ENCODE measurements at places on chromosomes 3 and 15. TPM values are rescaled to one million over a fixed set of nuclear protein-coding genes. Genes with fewer than 3 reads are reported as not detected.

DNA sequence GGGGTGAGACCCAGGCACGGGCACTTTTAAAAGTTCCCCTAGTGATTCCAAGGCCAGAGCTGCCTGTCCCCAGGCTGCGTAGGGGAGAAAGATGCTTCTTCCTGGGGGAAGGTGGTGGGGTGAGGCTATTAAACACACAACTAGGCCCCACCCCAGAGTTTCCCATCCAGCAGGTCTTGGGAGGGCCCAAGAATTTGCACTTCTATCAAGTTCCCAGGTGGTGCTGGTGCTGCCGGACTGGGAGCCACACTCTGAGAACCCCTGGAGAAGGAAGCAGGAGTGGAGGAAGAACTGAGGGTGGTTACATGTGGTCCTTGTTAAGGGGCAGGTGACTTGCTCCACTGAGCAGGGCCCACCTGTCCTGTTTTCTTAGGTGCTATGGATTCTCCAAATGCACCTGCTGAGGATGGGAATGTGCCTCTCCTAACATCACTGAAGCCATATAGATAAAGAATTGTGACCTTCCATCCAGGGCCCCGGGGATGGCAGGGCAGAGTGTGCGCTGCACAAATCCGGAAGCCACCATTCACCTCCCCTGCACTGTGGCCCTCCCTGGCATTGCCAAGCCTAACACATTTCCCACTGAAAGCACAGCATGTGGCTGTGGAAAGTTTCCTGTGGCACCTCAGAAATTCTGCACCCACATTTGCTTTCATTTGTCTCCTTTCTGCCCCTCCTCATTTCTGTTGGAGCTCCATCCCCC is 111.5 kb upstream of the MEF2A start:
- DNase-seq, result no peak

Gene ARHGEF26
- 4.8 TPM for total RNA-seq

Gene MUC4
- 0.19 TPM for total RNA-seq

DNA sequence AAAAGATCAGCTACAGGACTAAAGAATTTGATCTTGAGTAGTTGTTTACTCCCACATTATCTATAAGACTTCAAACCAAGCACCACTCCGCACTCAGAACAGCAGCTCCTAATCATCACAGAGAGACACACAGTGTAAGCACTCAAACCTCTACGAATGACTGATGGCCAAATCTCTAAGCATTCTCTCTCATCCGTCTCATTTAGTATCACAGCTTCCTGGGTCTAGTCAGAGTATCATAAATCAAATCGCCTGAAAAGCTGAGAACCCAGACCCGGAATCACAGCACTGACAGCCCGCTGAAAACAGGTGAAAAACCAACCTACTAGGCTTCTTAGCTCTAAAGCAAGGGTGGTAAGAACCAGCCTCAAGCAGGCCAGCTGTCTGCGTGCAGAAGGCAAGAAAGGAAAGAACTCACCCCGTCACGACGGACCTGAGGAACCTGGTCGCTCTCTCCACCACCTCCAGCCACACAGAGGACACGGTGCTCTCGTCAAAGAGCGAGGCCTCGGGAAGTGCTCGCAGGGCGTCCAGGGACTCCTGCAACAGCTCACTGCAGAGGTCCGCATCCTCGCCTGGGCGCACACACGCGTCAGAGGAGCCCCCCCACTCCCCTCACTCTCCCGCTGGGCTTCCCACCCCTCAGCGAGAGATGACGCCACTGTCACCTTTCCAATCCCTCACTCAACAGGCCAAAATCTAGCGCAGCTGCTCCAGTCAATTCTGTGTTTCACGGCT is 47.9 kb downstream of the HERC2 start:
- DNase-seq, result peak; percentile 44

Gene SYNPR
- not detected for total RNA-seq

Gene RYR3
- 10.5 TPM for total RNA-seq

Gene TRIM71
- total RNA-seq, result 1.2 TPM

DNA sequence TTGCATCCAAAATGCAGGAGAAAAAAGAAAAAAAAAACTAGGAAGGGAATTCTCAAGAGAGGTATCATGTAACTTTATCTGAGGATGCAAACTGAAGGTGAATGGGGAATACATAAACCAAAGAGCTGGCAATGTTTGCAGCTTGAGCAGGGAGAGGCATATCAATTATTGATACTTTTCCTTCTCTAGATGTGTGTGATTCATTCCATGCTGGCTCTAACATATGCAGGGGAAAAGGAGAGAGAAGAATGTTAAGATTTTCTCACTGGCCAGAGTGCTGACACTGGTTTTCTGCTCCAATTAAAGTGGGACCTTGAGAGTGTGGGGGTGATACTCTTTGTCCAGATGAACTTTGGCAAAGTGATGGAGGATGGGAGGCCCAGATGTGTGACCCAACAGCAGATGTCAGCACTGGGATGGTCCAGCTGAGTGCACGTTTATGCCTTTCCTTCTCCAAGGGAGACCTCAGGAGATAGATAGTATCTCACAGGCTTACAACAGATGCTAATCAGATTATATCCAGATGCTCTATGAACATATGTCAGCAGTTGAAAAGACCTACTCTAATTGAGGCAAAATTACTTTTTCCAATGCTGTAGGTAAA is 50.0 kb upstream of the PSMD6 start:
- DNase-seq, result no peak

- DNase-seq, result peak; percentile 91
These were observed 3.9 kb upstream of the RNU6-1 start for GRCh38 chr15:67843571-67844387.

GRCh38 chr3:134199240-134199639 is 51.4 kb downstream of the RYK start:
- DNase-seq, result no peak

DNA sequence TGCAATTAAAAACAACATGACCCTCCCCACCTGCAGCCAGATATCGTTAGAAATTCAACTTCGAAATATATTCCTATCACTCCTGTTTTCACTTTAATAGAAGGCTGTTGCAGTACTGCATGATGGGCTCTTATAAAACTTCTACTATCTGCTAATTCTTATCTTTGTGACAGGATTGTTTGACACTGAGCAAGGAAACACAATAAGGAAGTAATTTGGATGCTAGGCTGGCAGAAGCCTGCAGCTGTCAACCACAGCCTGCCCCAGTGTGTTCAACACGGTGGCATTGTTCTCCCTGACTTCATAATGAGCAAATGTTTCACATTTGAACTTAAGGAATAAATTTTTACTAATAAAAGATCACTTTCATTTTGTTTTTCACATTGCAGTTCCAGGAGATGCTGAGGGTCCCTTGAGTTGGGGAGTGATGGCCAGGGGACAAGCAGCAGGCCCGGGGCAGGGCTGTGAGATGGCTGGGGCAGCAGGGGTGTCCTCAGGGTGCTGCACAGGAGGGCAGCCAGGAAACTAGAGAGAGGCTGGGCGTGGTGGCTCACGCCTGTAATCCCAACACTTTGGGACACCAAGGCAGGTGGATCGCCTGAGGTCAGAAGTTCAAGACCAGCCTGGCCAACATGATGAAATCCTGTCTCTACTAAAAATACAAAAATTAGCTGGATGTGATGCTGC is 64.8 kb upstream of the SEC61A1 start:
- DNase-seq, result no peak

GRCh38 chr15:81454024-81454423 is 80.0 kb upstream of the TMC3 start:
- no peak for DNase-seq

GRCh38 chr3:161915418-161915750 is 418.8 kb downstream of the OTOL1 start:
- DNase-seq, result no peak

Gene CTXN2
- total RNA-seq, result 0.06 TPM

DNA sequence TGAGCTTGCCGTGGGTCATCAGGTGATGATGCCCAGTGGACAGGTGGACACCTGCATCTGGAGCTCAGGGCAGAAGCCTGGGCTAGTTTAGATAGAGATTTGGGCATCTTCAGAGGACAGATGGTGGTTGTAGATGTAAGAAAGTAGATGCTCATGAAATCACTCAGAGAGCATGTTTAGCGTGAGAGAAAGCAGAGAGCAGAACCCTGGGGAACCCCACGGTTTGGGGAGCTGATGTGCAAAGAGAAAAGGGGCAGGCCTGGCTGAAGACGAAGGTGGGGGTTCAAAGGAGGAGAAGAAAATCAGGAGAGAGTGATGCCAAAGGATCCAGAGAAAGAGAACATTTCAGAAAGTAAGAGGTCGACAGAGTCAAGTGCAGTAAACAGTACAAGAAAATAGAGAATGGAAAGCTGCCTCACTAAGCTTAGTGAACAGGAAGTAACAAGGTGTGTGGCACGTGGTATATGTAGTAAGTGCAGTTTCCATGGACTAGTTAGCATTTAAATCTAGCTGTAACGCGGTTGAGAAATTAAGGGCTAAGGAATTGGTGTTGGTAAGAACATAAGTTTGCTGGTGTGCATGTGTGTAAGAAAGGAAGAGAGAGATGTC is 13.5 kb downstream of the TIGIT start:
- DNase-seq, result no peak

GRCh38 chr15:73784291-73784690 is 31.1 kb upstream of the INSYN1 start:
- DNase-seq, result no peak

DNA sequence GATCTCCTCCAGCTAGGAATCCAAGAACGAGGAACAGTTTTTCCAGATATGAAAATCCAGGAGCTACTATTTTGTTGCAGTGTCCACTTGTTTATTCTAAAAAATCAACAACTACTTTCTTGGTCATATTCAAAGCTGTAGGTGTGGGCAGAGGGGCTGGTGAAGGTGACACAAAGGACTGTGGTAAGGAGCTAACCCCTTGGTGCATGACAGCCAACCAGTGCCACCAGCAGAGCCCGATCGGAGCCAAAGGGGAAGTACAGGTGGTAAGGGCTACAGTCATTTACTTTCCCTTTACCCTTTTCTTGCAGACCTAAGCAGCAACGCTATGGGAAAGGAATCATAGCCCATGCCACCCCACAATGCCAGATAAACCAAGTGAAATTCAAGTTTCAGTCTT is 30.7 kb downstream of the PLA1A start:
- DNase-seq, result no peak

DNA sequence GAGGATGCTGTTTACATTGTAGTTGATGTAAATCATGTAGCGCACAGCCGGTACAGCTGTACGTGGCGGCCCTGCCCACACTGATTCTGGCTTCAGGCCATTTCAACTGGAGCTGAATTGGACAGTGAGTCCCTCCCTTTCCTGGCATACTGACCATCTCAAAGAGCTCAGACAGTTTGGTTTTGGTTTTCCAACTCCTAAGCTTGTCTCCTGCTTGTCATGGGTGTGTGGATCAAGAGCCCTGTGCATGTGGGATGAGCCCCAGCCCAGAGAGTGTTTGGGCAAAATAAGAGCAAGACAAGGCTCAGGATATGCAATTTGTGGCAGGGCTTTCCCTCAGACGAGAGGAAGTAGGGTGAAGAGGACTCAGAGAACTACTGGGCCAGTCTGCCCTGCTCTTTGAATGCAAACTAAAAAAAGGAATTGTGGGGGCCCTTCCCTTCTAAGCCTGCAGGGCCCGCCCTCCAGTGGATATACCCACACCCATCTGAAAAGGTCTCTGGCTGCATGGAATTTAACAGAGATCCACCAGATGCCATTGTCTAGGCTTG is 13.3 kb downstream of the ITGA11 start:
- DNase-seq, result peak; percentile 56

DNA sequence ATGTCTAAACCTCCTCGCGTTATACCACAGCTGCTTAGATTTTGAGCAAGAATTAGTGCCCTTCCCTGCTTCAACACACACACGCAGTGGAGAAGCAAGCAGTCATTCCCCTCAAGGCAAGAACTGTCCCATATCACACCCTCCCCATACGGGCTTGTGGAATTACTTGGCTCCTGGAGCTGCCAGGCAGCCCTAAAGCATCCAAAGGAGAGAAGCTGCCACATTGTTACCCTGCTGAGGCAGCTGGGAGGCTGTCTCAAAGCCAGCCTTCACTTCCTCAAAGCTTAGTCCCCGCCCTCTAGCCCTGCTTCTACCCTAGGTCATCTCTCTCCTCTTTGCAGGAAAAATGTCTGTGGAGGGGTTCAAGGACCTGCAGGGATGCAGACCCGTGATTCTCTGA is 153.4 kb downstream of the RORA start:
- no peak for DNase-seq

- DNase-seq, result no peak
These were observed 600.3 kb downstream of the OTOL1 start for GRCh38 chr3:162096874-162097273.

DNA sequence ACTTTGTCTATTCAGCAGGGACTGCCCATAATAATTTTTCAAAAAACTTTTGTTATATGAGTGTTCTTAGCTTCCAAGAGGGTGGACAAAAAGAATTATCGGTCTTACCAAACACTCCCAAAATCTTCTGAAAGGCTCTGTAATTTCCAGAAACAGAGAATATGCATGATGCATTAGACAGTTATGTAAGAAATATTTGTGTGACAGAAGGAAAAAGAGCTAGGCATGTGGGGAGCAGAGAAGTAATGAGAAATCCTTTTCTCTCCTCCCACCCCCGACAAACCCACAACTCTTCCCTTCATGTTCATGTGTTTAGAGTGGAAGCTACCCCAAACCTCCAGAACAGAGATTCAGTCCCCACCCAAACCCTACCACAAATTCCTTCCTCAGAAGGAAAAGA is 86.8 kb downstream of the MYO5A start:
- DNase-seq, result no peak

Gene SLC9C1
- total RNA-seq, result 1.2 TPM

Gene FAN1
- total RNA-seq, result 23.7 TPM

Gene SERPINI1
- total RNA-seq, result 9.5 TPM

DNA sequence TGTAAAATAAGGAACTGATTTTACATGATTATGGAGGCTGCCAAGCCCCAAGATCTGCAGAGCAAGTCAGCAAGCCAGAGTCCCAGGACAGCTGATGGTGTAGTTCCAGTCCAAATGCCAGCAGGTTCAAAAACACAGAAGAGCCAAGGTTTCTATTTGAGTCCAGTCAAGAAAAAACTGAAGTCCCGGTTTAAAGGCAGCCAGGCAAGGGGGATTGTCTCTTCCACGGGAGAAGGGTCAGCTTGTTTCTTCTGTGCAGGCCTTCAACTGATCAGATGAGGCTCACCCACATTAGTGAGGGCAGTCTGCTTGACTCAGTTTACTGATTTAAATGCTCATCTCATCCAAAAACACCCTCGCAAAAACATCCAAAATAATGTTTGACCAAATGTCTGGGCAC is 246.2 kb downstream of the PLCL2 start:
- no peak for DNase-seq

DNA sequence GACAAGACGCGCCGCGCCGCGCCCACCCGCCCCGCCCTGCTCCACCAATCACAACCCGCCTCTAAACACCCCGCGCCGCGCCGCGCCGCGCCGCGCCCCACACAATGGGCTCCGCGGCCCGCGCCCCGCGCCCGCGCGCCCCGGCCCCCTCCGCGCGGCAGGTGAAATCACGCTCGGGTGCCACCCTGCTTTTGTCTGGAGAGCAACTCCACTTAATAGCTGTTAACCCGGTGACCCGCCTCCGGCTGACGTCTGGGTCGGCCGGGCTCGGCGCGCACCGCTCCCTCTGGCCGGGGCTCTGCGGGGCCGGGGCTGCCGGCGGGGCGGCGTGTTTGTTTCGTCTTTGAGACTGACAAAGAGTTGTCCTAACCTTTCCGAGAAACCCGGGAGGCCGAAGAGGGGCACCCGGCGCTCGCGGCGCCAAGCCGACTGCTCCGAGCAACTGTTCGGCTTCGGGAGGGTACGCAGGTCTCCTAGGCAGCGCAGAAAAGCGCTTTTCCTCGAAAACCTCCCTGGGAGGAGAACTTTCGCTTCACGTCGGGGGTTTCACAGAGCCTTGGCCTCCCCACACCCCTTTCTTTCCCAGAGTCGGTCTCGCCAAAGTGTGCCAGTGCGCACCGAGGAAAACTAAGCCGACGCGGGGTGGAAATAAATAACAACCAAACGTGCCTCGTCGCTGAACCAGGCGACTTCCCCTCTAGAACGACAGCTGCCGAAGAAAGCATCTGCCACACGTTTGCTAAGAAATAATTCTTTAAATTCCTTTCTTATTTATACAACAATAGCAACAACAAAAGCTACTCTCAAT is 518.4 kb downstream of the FOXP1 start:
- DNase-seq, result peak; percentile 78

Gene FBN1
- 30.8 TPM for total RNA-seq

Gene TNFAIP8L3
- total RNA-seq, result 8.9 TPM
